Vein endothelial cell (primary cell): ENCODE measurements at places on chromosomes 11 and 22. TPM values are rescaled to one million over a fixed set of nuclear protein-coding genes. Genes with fewer than 3 reads are reported as not detected.

YPEL4 gene
- under 0.01 and 0.29 TPM in 2 replicates for total RNA-seq

CSTPP1 gene
- 23.4 and 27.4 TPM in 2 replicates for total RNA-seq

FAM227A gene
- total RNA-seq: 2.1 and 2.3 TPM in 2 replicates

PDXP gene
- total RNA-seq: 11.8 and 15.4 TPM in 2 replicates

FOXR1 gene
- not detected in 2 replicates for total RNA-seq
